ENCODE measurements at places on chromosomes 12 and 14. TPM values are rescaled to one million over a fixed set of nuclear protein-coding genes. Genes with fewer than 3 reads are reported as not detected.

- no peak for DNase-seq
These were observed 87.4 kb downstream of the TSPAN9 start for GRCh38 chr12:3164454-3165077.

GRCh38 chr14:23118506-23119362, at the start of gene CEBPE:
Gene CEBPE (minus strand): TSS chr14:23119255. CDS start chr14:23119091, 164 bp downstream.
- peak; percentile 81 for DNase-seq

- no peak for DNase-seq
These were observed 98.8 kb downstream of the TMEM132C start for GRCh38 chr12:128365651-128366231.

DNA sequence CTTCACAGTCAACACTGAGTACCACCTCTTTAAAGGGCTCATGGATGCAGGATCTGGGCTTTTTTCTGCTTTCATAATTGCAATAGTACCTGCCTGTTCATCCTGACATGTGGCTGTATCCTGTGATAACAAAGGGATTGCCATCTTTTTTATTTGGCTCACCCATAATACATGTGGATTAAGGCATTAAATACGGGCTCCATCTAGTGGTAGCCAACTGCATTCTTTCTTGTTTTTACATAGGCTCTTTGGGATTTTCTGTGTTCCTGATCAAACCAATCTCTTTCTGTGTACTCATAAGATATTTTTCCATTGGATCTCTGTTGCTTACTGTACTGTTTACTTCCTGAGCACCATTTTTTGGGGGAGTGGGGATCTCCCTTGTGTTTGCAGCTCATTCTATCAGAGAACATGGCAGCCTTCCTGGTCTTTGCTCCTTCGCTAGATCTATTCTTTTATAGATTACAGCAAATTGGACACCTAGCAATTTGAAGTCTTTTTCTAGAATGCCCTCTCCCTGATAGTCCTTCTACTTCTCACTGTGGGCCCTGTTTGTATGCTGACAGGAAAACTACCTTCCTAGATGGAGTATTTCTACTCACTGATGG, 723.4 kb upstream of the MDGA2 start:
- no peak for DNase-seq

- DNase-seq, result no peak
These were observed 178.8 kb downstream of the DACT1 start for GRCh38 chr14:58816416-58817115.

- peak; percentile 83 for DNase-seq
These were observed 103.0 kb downstream of the SAMD4A start for GRCh38 chr14:54669721-54670561.

DNA sequence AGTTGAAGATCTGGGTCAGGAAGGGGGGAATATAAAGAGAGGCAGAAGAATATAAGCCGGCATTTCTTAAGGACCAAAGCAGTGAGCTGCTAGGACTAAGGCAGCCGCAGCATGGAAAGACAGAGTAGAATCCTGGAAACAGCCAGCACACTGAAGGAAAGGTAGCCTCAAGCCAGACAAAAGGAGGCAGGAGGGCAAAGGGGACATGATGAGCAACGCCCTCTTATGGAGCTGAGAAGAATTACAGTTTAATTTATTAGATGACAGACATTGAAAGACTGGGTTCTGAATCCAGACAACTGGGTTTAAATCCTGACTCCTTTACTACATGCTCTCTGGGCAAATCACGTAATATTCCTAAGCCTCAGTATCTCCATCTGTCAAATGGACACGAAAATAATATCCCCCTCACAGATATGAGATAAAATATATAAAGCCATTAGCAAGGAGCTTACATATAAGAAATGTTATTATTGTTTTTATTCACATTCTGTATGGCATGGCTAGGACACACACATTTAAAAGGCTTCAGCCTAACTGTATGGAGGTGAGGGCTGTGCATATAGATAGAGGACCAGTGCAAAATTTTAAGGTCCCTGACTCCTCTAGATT, 8.1 kb upstream of the PCED1B start:
- no peak for DNase-seq

The ELK3 gene
- total RNA-seq, result 77.3 TPM

DNA sequence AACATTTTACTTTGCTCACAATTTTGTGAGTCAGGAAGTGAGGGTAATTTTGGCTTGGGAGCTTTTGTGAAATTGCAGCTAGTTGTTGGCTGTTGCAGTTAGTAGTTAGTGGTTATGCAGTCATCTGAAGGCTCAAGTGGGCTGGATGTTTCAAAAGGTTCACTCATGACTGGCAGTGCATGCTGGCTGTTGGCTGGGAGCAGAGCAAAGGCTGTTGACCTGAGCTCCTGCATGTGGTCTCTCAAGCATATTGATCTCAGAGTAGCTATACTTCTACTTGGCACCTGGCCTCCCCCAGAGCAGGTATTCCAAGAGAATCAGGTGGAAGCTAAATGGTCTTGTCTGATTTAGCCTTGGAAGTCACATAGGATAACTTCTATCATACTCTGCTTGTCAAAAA, 414.1 kb upstream of the STXBP6 start:
- no peak for DNase-seq

DNA sequence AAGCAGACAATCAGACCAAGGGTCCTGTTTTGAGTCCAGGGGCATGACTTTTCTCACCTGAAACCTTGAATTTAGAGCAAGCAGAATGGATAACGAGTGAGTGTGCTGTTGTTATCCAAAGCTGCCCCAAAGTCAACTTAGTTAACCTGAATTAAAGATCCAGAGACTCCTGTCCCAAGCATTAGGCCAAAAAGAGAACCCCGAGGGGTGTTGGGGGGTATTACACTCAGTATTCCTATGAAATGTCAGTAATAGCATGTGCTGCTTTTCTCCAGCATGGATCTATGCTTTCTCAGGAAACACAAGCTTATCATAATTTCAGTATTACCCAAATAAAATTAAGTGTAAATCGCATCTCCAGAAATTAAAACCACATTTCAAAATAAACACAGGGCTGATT, 19.0 kb downstream of the EIF4B start:
- DNase-seq, result no peak

GRCh38 chr12:76462668-76463224, 96.8 kb downstream of the OSBPL8 start:
- no peak for DNase-seq

The BIN2 gene
- 8.8 TPM for total RNA-seq

DNA sequence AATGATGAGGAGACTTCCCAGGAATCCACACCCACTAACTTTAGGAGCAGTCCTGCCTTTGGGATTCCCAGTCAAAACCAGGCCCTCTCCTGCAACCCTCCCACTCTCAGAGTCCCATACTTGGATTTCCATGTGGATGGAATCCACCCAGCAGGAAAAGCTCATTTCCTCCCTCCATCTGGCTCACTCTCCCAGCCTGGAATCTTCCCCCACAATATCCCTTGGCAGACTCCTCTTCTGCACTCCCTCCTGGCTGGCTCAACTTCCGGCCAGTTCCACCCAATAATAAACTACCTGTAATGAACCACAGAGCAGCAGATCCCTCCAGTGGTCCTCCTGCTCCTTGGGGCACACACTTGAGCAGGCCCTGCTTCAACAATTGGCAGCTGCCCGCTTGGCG, 102.8 kb upstream of the EGLN3 start:
- no peak for DNase-seq

DNA sequence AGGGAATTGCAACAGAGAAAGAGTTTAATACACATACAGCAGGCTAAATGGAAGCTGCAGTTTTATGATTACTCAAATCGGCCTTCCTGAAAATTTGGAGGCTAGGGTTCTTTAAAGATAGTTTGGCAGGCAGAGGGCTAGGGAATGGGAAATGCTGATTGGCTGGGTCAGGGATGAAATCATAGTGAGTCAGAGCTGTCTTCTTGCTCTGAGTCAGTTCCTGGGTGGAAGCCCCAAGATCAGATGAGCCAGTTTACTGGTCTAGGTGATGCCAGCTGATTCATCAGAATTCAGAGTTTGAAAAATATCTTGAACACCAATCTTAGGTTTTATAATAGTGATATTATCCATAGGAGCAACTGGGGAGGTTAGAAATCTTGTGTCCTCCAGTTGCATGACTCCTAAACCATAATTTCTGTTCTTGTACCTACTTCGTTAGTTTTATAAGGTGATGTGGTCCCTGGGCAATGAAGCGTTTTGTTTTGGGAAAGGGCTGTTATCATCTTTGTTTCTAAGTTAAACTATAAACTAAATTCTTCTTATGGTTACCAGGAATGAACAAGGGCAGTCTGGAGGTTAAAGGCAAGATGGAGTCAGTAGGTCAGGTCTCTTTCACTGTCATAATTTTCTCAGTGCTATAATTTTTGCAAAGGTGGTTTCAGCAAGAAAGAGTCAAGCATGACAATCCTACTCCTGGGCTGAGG, 257.8 kb upstream of the CCDC196 start:
- DNase-seq, result no peak

- no peak for DNase-seq
These were observed 143.4 kb upstream of the ARHGAP5 start for GRCh38 chr14:31933716-31934115.

GRCh38 chr14:48983351-48983888, 602.8 kb downstream of the RPS29 start:
- no peak for DNase-seq

GRCh38 chr12:3629057-3629830, 123.7 kb downstream of the CRACR2A start:
- DNase-seq, result peak; percentile 63

Measured in posterior vena cava (tissue), 2 donors.